ENCODE measurements at places on chromosomes 11 and 22.

GRCh38 chr11:133945087-133945974 is 11.4 kb downstream of the IGSF9B start:
- no peak for DNase-seq

DNA sequence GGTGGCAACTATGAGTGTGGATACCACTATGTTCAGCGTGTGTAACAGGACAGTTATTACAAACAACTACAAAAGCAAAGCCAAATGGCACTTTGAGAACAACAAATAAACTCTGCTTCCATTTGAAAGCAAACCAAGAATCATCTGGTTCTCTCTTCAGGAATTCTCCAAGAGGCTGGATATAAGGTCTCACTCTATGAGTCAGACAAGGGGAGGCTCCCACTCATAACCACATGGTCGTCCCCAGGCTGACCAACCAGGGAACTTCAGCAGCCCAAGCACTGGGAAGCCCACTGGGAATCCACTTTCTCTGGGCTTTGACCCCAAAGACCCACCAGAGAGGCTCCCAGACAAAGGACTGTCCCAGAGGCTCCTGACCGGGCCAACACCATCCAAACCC is 35.3 kb downstream of the DGCR2 start:
- DNase-seq, result no peak

DNA sequence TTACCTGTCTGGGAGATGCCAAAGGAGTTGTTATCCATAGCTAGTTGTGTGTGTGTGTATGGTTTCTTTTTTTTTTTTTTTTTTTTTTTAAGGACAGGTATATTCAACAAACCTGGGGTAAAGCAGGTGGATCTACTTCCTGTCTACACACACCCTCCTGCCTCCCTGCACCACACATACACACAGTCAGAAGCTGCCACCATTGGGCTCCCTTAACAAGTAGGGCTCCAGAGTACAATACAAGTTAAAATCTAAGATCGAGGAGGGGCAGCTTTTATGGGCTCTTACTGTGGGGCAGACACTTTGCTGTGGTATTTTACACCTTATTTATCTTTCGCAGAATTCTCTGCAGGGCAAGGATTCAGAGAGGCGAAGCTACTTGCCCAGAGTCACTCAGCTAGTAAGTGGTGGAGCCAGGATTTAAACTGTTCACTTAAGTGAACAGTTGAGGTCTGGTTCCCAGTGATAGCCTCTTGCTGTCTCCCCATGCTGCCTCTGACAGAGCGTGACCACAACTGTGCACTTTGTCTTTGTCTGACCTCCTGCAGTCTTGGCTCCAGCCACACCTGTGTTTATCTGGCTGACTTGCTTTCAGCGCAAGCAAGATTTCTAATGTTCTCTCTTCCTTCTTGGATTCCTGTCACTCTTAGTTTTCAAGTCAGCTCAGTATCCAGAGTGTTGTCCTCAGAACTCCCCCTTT is 135.0 kb downstream of the CSNK2A3 start:
- no peak for DNase-seq

DNA sequence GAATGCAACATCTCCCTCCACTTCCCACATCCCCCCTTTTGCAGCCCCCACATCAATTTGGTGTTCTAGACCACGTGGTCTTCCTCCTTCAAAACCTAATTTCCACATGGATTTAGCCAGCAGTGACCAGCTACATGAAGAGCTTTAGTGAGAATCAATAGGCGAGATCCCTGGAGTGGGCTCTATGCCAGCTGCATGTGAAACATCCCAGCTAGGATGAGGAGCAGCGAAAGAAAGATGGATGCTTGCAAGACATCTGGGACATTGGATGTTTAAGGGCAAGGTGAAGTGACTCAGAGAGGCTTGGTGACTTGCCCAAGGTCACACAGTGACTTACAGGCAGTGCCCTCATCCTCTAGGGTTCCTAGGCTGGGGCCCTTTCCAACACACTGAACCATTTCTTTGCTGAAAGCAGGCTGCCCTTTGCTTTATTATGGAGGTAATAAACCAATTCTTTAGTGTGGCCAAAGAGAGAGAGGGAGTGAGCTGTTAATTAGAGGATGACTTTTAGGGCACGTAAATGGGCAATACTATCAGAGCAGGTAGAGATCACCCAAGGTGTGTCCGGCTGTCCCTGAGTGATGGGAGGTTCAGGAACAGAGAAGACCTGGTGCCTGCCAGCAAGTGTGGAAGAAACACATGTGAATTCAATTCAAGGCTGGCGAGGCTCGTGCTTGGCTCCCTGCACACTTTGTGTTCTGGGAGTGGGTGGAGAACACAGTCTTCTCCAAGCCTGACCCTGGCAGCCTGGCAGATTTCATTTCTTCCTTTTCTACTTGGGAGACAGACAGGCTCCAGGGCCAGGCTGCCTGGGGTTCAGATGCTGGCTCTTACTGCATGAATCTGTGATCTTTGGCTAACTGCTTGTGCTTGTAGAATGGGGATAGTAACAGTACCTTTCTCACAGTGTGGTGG is 24.0 kb downstream of the TSPAN18 start:
- DNase-seq, result no peak

DNA sequence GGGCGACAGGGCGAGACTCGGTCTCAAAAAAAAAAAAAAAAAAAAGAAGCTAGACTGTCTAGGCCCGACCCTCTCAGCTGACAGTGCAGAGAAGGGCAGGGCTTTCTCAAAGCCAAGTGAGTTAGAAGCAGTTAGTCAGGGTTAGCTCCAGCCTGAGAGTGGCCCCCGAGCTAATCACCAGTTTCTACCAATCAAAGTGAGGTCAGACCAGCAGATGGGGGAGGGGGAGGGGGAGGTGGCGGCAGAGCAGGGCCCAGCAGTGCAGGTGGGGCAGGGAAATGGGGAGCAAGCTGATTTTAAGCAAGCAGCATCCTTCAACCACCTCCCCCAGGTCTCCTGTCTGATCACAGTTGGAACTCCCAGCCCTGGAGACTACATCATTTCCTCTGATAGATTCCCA is 55.3 kb upstream of the PRR5 start:
- DNase-seq, result no peak

- no peak for DNase-seq
Measured at GRCh38 chr11:116309446-116309845, 463.3 kb downstream of the BUD13 start.
